ENCODE measurements at places on chromosomes 3 and 15.

DNA sequence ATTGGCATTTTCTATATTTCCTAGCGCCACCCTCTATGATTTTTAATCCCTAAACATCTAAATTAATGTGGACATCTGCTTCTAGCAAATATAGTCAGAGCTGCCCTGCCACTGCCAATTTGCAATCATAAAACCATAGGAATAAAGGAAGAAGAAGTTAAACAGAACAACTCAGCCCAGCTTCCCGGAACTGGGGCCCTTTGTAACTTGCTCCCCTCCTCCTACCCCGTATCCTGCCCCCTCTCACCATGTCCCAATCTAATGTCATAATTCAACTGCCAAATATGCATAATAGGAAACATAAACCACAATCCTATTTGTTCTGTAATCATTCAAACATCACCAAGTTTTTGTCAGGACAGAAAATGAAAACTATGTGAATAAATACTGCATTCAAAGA lies 74.4 kb upstream of the ACP3 start:
- no peak for DNase-seq

- DNase-seq, result no peak
Observed at GRCh38 chr15:46861796-46862195, 855.5 kb upstream of the SEMA6D start.

GRCh38 chr3:37592328-37592727 lies 269.4 kb upstream of the CTDSPL start:
- no peak for DNase-seq

DNA sequence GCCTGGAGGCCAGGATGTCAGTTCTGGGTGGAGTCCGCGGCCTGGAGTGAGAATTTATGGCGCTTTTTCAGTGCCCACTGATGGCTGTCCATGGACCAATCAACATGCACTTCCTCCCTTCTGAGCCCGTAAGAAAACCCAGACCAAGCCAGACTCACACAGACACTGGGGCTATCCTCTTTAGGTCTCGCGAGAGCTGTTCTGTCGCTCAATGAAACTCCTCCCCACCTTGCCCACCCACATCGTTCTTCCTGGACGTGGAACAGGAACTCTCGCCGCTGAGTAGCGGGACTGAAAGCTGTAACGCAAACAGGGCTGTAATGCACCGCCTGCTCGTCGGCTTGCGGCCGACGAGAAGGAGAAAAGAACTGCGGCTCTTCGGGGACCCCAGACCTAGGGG lies 833.0 kb upstream of the CADM2 start:
- no peak for DNase-seq

DNA sequence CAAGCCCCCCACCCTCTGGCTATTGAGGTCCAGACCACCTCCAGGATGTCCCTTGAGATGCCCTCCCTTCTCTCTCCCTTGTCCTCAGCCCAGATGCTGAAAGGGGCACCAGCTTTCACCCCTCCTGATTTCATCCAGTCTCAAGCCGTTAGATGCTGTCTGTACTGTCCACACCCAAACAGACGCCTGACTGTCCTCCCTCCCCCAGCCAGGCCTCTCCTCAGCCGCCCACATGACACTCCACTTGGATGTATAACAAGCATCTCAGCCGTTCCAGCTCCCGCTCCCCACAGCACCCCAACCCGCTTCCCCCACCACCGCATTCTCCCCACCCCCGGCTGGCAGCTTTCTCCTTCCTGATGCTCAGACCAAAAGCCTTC lies 25.0 kb upstream of the CYP11A1 start:
- no peak for DNase-seq

- DNase-seq, result no peak
Observed at GRCh38 chr3:59313365-59313764, 263.5 kb upstream of the CFAP20DC start.

DNA sequence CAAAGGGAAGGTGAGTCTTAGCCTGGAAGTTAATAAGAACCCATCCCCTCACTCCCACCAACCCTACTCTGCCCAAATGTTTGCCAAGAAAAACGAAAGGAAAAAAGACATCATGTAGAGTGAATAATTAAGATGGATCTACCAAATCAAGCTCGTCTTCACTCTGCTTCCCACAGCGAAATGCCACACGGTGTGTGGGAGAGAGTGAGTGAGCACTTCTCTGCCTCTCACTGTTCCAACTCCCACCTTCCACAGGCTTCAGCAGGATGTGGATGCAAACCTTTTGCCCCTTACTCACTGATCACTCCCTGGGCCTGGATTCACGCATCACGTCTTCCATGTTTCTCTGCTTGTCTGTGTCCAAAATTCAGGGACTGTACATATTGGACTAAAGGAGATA lies 85.4 kb downstream of the WDR76 start:
- no peak for DNase-seq

DNA sequence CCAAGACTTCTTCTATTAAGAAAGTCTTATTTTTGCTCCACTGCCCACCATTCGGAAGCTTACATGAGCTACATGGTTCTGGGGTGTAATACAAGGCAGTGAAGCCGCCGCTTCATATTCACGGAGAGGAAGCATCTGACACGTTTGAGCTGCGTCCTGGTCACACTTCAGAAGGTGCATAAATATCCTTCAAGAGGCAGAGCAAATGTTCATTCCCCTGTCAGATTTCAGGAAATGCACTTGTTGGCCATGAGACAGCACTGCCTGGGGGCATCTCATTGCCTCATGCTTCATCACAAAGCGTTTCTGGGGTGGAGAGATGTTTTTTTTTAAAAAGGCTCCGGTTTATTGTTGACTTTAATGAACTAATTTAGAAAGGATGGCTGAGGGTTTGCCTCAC lies 119.9 kb downstream of the CADPS start:
- no peak for DNase-seq

DNA sequence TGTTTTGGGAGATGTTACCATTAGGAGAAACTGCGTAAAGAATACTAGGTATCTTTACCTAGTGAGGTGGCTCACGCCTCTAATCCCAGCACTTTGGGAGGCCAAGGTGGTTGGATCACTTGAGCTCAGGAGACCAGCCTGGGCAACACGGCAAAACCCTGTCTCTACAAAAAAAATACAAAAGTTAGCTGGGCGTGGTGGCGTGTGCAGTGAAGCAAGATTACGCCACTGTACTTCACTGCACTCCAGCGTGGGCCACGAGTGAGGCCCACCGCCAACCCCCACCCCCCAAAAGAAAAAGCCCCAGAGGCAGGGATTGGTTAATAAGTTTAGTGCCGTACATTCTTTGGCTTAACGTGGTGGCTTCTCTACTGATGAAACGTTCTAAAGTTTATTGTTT lies 23.5 kb downstream of the TRIM71 start:
- no peak for DNase-seq

- peak; percentile 83 for DNase-seq
Observed at GRCh38 chr15:81160312-81161159, 26.5 kb downstream of the CFAP161 start.

DNA sequence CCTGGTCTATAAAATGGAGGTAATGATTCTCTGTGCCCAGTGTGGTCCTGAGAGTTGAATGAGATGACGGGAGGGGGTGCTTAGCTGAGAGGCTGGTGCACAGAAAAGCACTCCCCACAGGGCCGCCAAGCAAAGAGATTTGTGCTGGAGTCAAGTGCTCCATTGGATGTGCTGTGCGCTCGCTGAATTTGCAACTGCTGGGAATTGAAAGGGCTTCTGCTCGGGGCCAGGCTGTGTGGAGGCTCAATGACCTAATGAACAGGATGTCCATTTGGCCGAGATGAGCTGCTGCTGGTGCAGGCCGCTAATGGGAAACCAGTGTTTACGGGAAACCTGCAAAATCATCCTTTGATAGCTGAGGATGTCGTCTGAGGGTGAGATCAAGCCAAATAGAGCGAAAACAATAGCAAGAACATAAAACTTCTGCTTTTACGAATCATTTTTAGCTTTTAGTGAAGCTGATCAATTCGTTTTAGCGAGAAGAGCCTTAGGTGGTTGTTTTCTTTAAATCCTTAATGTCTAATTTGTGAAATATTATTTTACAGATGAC lies 211.7 kb downstream of the GABRG3 start:
- no peak for DNase-seq

DNA sequence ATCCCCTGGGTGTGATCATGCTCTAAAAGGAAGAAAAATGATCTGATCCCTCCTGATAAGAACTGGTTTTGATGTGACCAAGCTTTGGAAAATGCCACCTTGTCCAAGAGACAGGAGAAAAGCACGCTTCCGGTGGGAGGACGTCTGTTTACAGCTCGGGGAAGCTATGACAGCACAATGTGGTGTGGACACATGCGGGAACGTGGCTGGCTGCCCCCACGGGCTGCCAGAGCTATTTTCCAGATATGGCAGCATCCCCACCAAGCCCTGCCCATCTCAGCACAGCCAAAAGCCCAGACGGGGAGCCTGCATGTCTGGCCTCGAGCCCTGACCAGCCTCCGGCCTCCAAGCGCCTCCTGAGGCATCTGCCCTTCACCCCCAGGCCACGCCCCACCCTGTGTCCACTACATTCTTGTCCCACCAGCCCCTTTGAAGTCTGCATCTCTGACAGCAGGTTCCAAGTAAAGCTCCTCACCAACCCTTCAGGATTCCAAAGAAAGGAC lies 63.2 kb upstream of the HRH1 start:
- DNase-seq, result no peak

GRCh38 chr3:97510795-97511194 lies 253.8 kb upstream of the ARL6 start:
- DNase-seq, result no peak

- no peak for DNase-seq
Observed at GRCh38 chr3:9373465-9373864, 10.6 kb downstream of the THUMPD3 start.
